GM12865 (cell line): ENCODE measurements at places on chromosomes 12 and 14.

GRCh38 chr12:65634626-65635331, 189.5 kb upstream of the HMGA2 start:
- DNase-seq, result no peak

DNA sequence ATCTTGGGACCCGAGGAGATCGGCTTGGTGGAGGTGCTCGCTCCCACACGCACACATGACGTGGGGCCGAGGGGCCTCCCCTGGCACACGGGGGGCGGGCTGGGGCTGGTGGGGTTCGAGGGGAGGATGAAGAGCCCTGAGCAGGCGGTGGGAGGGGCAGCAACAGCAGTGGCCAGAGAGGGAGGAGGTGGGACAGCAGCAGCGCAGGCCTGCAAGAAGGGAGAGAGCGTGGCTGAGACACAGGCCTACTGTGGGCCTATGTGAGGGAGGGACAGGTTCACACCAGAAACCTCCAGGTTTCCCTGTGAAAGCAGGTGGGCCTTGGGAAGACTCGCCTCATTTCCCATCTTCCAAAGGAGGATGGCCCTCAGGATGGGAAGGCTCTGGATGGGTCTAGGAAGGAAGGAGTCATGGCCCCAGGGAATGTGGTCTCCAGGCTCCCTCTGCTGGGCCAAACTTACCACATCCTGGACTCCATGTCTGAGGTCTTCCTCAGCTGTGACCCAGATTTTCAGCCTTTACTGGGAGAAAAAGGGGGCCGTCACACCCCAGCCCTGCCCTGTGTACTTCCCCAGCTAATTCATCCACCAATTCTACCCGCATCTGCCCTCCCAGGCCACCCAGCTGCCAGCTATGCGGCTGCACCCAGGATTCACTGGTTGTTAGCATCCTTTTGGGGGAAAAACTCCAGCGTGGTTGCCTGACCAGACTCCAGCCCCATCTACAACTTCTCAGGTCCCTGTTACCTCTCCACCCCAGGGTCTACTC, 2.8 kb downstream of the PIANP start:
- peak; percentile 48 for DNase-seq

GRCh38 chr14:101464310-101464983, 96.8 kb upstream of the DIO3 start:
- no peak for DNase-seq

- DNase-seq, result no peak
Observed at GRCh38 chr12:122028165-122028904, 6.7 kb downstream of the BCL7A start.

DNA sequence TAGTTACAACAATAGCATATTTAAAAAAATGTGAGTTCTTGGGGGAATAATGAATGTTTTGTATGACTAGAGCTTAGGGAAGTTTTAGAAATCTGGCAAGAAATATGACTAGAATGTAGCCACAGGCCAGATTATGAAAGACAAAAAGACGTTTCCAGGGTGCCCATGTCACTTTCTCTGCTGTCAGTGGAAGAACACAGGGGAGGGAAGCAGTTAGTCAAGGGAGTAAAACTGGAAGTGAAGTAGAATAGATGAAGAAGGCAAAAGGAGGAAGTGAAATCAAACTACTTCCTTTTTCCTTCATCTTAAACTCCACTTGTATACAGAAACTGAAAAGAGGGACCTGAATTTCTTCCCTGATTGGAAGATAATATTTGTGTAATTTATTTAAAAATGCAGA, 81.2 kb upstream of the ATP2B1 start:
- DNase-seq, result peak; percentile 36

- no peak for DNase-seq
Observed at GRCh38 chr14:98904677-98905076, 367.3 kb downstream of the BCL11B start.

DNA sequence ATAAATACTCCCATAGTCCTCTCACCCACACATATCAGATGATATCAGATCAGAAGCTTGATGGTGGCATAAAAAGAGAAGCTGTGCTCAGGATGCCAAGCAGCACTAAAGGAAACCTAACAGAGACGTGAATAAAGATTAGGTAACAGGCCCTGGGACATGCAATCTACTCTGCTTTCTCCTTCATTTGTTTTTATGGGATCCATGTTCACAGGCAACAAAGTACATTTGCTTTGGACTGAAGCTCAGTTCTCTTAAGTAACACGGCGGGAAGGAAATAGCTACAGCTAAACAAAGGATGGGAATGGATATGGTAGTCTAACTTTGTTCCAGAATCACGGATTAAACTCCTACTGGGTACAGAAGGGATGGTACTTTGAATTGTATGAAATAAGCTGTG, 119.5 kb downstream of the TTC7B start:
- no peak for DNase-seq

GRCh38 chr14:57389646-57390036, 745 bp upstream of the NAA30 start:
- no peak for DNase-seq

DNA sequence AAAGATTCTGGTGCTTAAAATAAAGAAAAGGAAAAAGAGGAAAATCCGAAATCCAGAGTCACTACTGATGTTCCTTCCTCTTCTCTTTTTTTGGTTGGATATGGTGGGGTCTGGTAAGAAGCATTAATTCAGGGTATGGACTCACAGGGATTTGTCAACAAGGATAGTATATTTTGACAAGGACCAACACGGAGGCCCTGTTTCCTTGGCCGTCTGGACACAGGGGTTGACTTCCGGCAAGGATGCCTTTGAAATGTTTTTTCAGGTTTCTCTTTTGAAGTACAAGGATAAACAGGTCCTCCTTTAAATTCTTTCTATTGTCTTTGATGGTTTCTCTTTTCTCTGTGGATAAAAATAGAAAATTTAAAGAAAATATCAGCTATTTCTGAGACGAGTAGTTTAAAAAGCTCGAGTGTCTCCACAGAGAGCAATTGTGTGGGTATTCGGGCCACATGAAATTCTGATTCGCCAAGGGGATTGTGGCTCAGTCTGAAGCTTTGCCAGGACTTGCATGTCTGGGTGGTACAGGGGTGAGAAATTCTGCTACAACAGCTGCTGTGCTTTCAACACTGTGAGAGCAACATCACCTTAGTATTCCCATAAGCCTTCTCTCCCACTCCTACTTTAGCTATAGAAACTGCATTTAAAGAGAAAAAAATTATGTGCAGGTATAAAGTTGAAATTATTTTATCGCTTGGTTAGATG, 88.5 kb upstream of the CSRP2 start:
- DNase-seq, result no peak

- no peak for DNase-seq
Observed at GRCh38 chr12:24049728-24050127, 100.3 kb upstream of the SOX5 start.

DNA sequence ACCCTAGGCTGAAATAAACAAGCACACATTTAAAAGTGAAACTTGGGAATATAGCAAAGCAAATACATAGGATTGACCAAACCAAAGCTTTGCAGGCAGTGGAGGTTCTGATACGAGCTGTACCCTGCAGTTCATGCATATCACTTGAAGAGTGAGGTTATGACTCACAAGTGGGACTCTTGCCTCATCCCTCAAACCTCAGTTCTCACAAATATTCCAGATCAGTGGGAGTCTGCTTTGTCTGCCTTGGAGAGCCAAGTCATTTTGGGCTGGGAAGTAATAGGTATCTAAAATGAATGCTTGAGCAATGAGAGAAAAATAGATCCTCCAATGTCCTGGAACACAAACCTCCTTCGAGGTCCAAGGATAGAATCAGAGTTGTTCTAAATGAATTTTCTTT, 116.4 kb downstream of the LRIG3 start:
- DNase-seq, result no peak

- DNase-seq, result no peak
Observed at GRCh38 chr14:53519137-53519536, 366.0 kb upstream of the DDHD1 start.

DNA sequence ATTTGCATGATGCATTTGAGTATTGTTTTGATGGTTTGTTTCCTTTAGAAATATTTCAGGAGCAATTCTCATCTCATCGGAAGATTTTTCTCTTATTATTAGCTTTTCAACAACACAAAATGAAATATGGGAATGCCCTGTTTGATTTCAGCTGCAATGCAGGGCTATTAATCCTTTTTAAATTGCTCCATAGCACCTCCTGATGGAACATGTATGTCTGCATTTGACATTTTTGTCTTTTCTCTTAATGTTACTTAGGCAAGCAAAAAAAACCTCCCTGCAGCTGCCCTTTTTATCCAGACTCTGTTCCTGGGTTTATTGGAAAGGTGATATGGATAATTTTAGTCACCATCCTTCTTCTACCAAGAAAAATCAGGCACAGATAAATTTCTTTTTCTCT, 895.8 kb downstream of the RPS29 start:
- DNase-seq, result no peak

GRCh38 chr12:87866578-87867292, 162.5 kb downstream of the C12orf50 start:
- peak; percentile 16 for DNase-seq

DNA sequence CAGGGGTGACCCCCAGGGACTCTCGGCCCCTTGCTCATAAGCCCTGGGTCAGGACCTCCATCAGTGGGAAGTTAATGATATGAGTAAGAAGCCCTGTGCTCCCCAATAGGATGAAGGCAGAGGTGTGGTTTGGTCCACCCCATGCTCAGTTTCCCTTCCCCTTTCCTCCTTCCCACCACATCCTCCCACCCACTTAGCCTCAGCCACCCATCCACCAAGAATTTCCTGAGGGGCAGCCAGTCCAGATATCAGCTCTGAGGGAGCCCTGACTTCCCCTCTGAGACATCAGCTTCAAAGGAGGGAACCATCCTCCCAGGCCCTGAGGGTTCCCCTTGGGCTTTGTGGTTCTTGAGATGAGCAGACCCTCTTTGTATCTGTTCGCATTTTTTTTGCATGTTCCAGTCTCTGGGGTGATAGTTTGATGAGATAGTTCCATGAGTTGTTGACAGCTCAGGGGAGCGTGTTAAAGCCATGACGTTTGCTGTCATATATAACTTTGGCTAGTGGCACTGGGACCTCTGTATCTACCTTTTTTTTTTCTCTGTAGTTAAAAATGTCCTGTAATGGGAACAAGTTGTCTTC, 71.2 kb downstream of the LGMN start:
- DNase-seq, result peak; percentile 97
